ENCODE measurements at places on chromosomes 12 and 14.

DNA sequence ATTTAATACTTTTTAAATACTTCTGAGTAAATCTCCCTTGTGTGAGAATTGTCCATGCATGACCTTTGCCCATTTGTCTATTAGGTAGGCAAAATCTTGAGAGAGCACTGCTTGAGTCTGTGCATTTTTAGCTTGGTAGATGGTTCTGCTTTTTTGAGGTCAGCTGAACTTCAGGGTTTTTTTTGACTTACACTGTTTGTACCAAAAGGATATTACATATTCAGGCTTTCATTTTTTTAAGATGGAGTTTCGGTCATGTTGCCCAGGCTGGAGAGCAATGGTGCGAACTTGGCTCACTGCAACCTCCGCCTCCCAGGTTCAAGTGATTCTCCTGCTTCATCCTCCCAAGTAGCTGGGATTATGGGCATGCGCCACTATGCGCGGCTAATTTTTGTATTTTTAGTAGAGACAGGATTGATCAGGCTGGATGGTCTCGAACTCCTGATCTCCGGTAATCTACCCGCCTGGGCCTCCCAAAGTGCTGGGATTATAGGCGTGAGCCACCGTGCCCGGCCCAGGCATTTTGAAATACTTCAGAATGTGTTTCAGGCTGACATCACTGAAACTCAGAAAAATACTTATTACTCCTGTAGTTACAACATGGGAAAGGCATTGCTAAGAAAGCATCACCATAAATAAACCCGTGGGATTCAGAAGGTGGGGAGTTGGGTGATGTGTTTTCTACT lies 11.1 kb downstream of the RASSF3 start:
- DNase-seq = no peak

DNA sequence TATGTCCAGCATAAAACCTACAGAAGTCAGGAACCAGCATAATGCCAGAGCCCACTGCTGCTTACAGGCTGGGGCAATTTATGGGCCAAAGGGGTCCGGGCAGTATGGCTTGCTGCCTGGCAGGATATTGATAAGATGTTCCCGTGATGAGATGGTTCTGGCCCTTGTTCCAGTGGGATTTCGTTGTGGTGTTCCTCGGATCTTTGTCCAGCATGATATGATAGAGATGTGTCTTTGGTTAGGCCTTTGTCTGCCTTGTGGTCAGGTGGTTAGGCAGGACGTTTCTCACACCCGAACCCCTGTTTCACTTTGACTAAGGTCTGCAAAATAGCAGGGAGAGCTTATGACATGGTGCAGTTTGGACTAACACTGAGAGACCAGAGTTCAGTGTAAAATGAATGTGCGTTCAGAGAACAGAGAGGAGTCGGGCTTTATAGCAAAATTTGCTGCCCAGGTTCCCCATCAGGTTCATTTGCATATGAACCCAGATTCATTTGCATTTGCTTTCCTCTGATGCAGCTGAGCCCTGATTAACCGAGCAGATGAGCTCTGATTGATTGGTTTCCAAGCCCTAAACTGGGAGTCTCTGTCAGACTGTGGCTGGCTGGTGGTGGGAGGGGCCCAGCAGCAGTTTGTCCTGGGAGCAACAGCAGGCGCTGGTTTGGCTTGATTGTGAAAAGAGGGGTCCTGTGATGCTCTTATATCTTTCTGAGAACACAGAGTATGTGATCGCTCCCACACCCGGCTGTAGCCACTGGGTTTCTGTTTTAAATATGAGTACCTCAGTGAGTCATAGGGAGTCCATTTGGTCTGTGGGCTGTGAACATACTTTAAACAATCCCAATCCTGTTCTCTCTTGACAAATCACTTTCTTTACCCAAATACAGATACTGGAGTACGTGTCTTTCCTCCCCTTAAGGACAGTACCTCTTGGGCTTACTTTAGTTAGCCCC lies 156.3 kb upstream of the PZP start:
- DNase-seq = no peak

DNA sequence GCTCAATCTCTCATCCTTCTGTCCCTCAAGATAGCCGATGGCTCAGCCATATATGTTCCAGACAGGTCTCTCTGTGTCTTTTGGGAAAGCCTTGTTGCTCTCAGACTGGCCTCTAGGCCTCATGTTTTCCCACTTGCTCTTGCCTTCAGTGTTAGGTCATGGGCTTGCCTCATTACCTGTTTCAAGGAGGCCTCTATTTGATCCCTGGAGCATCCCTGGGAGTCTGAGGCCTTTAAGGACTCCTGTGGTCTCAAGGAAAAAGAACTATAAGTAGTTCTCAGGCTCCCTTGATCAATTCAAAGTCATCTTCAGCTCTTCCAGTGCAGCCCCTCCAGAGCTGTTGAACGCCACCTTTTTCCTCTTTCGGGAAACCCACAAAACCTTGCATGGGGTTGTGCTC lies 47.9 kb downstream of the NTF3 start:
- DNase-seq = no peak

DNA sequence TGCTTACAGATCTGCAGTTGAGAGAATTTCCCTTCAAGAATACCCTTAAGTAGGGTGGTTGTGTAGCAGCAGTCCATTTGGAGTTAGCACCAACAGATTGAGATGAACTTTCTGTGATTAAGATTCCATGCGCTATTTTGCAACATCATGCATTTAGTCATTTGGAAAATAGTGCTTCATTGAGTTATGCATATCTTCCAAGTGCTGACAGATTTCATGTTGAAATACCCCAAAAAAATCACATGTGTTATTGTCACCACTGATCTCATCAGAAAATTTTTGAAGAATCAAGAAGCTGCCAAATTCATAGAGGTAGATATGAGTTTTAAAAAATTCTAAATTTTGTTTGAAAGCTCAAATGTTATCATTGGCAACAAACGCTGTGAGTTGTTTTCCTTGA lies 35.5 kb upstream of the OSBPL8 start:
- no peak for DNase-seq

GRCh38 chr12:96719660-96720362 lies 187.2 kb upstream of the NEDD1 start:
- no peak for DNase-seq

- no peak for DNase-seq
Observed at GRCh38 chr12:109880043-109880931, at the start of gene GLTP. Gene GLTP (minus strand): TSS chr12:109880541. CDS start chr12:109880374, 167 bp downstream.

DNA sequence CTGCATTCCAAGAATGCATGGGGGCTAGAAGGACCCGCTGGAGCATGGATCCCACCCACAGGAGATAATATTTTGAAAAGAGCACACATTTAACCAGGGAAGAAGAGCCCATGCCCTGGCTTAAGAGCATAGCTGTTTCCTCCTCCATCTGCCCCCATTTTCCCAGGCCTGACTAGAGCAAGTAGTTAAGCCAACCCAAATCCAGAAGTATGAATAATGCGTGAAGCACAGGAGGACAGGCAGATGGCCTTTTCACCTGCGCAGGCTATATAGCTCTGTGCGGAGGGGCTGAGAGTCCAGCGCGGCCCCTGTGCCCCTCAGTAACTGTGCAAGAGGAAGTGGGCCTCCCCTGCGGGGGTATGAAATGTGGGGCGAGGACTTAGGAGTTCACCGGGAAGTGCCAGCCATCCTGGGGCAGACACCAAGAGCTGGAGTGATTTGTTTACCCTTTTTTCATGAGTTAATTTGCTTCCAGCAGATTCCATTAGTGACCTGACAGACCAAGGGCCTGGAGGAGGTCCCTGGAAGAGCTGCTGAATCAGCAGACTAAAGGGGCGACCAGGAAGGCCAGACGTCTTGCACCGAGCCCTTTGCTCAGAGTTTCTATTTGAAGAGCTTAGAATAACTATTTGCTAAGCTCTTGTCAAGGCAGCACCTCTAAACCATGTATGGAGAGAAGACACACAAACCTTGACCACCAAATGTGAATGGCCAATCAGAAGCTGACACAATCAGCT lies 37.2 kb downstream of the DPF3 start:
- DNase-seq = no peak

DNA sequence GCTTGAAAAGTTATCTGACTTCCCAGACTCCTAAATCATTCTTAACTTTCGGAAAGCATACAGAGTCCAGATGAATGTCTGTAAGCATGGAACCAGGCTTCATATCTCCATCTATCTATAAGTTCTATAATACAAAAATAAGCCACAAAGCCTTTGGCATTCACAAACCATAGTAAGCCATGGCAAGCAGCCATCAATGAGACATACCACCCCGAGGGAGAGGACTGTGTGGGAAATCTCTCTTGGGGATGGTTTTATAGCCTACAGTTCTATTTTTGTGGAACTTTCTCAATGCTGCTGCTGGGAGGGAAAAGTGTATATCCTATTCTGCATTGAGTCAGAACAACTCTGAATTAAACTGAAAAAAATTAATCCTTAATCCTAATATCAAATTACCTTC lies 20.4 kb downstream of the EGLN3 start:
- DNase-seq = no peak

DNA sequence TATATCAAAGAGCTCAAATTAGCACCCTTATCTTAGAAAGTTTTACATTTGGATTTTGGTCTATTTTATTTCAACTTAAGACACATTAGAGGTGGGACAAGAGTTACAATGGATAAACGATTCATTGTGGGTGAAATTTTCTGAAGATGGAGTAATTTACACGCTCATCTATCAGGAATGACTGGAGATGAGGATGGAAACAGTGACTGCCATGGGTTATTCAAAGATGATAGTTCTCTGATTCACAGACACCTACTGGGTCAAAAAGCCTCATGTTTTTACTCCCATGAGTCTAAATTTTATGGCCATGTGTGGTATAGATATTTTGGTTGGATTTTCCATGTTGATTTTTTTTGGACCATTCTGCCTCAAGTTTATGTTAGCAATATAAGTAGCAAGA lies 22.1 kb downstream of the SAMD4A start:
- DNase-seq = no peak

DNA sequence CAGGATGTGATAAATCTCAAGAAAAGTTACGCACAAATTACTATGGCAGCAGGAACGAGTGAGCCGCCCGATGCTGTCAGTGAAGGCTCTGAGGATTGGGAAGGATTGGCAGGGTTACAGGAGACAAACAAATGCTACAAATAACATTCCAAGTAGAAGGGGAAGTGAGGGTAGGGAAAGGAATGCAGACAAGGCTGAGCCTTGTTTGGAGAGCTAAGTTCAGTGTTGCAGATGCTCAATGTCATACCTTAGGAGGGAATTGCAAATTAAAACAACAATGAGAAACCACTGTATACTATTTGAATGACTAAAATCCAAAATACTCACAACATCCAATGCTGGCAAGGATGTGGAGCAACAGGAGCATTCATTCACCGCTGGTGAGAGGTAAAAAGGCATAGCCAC lies 1.3 kb downstream of the CLEC9A start:
- no peak for DNase-seq

DNA sequence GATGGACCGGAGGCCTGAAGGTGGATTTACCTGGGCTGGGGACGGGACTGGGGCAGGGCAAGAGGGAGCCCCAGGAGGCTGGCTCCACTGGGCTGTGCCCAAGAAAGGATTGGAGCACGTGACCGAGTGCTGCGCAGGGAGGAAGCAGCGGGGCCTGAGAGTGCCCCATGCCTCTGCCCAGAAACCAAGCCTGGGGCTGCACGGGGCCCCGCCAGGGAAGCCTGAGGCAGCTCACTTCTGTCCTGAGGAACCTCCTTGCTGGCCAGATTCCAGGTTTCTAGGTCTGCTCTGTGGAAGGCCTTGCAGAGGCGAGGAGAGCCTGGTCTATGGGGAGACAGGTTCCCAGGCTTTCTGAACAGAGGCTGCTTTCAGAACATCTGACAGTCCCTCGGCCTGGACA lies 10.4 kb downstream of the NGB start:
- no peak for DNase-seq

DNA sequence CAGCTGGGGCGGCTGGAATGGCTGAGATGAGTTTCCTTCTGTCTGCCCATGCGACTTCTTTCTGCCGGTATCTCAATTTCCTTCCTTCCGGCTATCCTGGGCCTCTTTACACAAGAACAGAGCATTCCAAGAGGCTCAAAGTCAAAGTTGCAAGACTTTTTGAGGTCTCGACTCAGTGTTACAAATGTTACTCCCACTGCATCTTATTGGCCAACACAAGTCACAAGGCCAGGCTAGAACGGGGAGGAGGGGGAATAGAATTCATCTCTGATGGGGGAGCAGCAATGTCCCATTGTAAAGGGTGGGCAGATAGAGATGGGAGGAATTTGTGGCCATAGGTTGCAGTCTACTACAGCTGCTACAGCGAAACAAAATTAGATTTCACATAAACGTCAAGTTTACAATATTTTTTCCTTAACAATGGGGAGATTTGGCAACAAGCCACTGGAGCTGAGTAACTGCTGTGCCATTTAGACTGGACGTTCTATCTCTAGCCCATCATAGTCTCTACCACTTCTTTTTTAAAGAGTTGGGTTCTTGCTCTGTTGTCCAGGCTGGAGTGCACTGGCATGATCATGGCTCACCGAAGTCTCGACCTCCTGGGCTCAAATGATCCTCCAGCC lies 9.5 kb upstream of the NYNRIN start:
- no peak for DNase-seq

GRCh38 chr12:23055004-23055403 lies 430.0 kb downstream of the ETNK1 start:
- DNase-seq = no peak

GRCh38 chr14:94173885-94174603 lies at the start of gene PPP4R4:
Gene PPP4R4 (plus strand): TSS chr14:94174322. CDS start chr14:94174466, 144 bp downstream.
- DNase-seq = peak; percentile 93

DNA sequence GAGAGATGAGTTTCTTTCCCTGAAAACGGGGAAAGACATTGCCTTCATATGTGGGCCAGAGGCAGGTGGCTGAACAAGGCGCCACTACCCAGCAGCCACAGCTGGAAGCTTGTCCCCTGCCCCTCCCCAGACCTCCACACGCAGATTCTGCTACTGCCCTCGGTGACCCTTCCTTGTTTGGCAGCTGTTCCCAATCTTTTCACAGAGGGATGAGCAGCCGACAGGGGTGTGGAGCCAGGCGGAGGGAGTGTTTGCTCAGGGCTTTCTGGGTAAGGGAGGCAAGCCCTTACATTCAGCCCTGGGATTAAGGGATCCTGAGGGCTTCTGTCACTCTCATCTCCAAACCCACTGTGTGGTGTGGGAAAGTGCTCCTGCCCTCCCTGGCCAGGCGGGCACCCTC lies 4.5 kb upstream of the KRT4 start:
- no peak for DNase-seq

DNA sequence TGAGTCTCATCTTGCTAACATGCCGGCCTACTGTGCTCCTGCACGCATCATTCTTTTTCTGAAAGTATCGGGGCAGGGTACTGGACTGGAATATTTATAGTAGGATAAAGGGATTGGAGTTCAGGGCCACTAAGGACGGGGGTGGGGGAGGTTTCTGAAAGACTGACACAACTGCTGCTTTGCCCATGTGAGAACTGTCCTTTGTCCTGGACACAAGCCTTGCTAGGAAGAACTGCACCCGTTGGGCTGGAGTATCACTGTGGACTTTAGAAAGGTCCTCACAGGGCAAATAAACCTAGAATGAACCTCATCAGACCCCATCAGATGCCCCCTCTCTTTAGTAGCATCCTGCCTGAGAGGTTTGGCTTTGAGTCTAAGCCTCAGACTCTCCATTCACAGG lies 87.6 kb downstream of the PRMT8 start:
- DNase-seq = no peak

- DNase-seq = no peak
Observed at GRCh38 chr12:56668197-56668457, 20.0 kb downstream of the PTGES3 start.

GRCh38 chr14:103879570-103880347 lies 32.4 kb upstream of the PPP1R13B start:
- no peak for DNase-seq

GRCh38 chr12:124921200-124922031 lies 7.0 kb upstream of the UBC start:
- no peak for DNase-seq

GRCh38 chr14:73817020-73817655 lies 34.5 kb upstream of the PTGR2 start:
- no peak for DNase-seq

All from NCI-H1694 (cell line).